Fibroblast of skin of abdomen (primary cell): ENCODE measurements at places on chromosomes 12 and 14.

- DNase-seq = no peak
These were observed 878 bp upstream of the R3HDM2 start for GRCh38 chr12:57431654-57432188.

GRCh38 chr14:96349286-96350075, 13.7 kb downstream of the ATG2B start:
- DNase-seq = no peak

DNA sequence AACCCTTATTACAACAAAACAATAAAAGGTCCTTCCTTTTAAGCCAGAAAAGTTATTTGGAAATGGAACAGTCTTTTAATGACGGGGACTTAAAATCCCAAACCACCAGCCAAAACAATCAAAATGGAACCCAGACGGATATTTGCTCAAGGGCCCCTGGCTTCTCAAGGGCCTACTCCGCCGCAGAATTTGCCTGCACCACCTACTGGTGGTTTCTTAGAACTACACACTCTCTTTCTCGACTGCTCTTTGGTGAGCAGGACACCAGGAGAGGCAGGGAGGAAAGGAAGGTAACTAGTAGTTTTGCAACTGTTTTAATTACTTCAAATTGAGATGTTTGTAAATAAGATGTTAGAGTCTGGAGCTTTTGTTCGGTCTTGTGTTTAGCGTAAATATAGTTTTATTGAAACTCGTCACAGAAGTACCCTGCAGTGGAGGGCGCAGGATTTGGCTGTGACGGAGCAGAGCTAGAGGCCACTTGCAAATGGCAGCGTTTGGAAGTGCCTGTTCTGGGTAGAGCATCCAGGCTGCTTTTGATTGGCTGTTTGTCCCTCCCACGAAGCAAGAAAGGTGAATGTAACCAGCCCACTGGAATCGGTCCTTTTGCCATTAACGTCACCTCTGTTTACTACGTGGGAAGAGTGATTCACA, 238.5 kb downstream of the CACNA1C start:
- DNase-seq = no peak

GRCh38 chr12:128286970-128287369, 20.0 kb downstream of the TMEM132C start:
- DNase-seq = no peak

- no peak for DNase-seq
These were observed 14.3 kb upstream of the ATP23 start for GRCh38 chr12:57927086-57927485.

DNA sequence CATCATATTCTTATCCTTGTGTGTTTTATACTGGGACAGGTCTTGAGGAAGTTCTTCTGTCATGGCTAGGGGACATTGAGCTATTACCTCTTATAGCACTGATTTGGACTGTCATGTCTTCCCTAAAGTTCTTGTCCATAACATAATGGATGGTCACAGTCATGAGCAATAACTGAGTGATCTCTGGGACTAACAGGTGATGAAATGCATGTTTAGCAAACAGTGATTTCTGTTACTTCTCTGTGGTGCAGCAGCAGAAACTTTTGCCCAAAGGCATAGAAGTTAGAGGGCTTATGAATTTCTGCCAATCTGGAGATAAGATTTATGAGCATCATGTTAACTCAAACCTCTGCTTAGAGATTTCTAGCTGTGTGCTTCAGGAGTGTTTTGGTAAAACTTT, 5.9 kb downstream of the ADIPOR2 start:
- no peak for DNase-seq

DNA sequence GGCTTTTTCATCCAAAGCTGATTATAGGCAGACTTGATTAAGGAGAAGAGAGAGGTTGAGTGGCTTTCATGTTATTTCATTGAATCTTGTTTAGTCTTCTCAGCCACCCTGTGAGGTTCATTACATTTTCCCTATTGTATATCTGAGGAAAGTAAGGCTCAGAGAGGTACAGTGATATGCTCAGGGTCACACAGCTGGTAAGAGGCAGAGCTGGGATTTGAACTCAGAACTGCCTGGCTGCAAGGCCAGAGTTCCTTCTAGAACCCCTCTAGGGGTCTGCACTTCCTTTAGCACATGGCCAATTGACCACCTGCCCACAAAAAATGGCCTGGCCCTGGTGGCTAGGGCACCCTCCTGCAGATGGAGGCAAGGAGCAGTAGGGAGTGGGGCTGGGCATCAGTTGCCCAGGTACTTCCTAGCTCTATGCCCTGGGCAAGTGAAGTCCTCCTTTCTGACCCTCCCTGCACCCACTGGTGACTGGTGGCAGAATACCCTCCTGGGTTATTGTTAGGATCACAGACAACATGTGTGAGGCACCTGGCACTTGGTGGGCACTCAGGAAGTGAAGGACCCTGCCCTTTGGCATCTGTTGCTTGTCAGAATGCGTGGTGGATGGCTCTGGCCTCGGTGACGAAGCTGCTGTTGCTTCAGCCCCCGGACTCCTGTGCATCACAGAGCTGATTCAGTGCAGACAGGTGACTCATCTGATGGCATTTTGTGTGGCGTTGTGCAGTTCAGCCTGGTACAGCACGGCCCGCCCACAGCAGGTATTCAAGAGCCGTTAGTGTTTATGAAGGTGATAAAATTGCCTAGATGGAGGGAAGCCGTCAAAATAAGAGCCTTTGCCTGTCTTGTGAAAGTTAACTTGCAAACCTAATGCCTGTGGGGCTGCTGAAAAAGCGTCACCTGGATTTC, 115.8 kb downstream of the SLC25A47 start:
- peak; percentile 59 for DNase-seq

- DNase-seq = no peak
These were observed 1.8 kb upstream of the ZNF839 start for GRCh38 chr14:102317564-102318248.

DNA sequence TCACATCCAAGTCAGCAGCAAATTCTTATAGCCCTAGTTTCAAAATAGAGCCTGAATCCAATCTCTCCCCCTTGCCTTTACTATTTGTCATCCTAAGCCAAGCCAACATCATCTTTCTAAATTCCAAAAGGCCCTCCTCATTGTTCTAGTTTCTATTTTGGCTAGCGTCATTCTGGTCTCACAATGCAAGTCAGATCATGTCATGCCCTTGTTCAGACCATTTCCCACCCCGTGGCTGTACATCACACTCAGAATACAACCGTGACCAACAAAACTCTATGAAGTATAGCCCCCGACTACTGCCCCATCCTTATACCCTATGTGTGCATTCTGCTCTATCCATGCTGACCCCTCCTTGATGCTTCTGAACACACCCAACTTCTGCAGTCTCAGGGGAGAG, 12.3 kb upstream of the GNG2 start:
- DNase-seq = no peak

GRCh38 chr12:124720004-124720680, 143.5 kb downstream of the SCARB1 start:
- peak; percentile 90 for DNase-seq

GRCh38 chr14:21735639-21736307, 62.2 kb upstream of the OR4E1 start:
- no peak for DNase-seq

- DNase-seq = peak; percentile 72
These were observed 16.7 kb downstream of the ARG2 start for GRCh38 chr14:67636361-67636919.

GRCh38 chr12:102753802-102754201, 163.2 kb downstream of the PAH start:
- no peak for DNase-seq

DNA sequence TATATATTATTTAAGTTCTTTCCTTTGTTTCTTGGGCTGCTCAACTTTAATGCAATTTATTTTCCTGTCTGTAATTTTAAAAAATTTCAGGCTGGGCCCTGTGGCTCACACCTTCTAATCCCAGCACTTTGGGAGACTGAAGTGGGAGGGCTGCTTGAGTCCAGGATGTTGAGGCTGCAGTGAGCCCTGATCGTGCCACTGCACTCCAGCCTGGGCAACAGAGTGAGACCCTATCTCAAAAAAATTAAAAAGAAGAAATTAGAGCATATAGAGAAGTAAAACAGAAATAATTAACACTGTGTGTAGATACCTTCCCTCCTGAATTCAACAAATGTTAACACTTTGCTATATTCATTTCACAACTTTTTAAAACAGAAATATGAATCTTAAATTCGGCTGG, 74.2 kb downstream of the DENND5B start:
- DNase-seq = no peak

- peak; percentile 91 for DNase-seq
These were observed 206.9 kb downstream of the PELI2 start for GRCh38 chr14:56324856-56325699.

GRCh38 chr14:101587441-101587911, 26.2 kb downstream of the DIO3 start:
- DNase-seq = no peak

DNA sequence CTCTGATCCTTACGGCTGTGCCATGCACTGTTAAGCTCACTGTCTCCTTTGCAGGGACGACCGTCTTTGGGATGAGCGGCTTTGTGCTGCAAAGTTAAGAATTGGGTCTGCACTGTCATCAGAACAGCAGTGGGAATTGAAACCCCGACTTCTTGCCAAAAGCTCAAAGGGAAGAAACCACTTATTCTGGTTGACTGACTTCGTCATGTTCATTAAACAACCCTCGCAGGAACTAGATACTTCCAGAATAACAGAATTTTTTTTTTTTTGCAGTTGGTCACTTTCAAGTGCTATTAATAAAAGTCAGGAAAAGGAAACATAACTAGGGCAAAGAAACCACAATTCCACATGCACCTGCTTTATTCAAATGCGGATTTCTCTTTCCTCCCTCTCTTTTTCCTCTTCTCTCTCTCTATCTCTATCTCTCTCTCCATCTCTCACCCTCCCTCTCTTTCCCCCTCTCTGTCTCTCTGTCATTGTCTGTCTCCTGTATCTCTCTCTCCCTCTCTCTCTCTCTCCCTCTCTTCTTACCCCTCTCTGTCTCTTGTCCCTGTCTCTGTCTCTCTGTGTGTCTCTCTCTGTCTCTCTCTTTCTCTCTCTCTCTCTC, 12.3 kb upstream of the GLT1D1 start:
- no peak for DNase-seq
